ENCODE measurements at places on chromosomes 2 and 18.

DNA sequence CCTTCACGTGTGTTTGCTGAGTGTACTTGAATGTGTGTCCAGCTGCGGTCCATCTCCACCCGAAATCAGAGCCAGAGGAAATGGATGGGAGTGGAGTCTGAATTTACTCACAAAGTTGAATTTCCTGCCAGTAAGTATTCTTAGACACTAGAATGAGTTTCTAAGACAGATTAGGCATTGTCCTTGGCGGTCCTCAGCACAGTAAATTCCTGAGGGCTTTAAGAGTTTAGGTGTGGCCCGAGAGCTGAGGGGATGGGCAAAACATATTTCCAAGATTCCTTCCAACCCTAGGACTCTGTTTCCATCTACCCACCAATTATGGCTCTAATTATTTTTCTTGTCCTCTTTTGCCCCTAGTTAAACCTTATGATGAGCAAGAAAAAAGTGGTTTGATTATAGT, 90.3 kb upstream of the PHLPP1 start:
- DNase-seq: no peak

DNA sequence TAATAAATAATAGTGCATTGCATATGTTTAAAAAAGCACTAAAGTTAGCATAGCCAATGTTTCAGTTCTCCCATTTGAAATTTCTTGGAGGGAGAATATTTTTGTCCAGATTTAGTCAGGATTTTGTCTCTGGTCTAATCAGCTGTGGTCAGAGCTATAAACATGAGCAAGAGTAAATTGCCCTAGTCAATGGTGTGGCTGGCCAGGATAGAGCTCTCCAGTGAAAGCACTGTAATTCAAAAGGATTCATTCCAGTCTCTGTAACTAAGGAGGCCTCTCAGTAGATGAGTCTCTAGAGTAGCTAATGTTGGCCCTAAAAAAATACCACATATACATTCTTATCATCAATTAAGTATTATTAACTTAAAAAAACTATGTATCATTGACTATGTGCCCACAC, 241.6 kb downstream of the CDCA7 start:
- DNase-seq: no peak

DNA sequence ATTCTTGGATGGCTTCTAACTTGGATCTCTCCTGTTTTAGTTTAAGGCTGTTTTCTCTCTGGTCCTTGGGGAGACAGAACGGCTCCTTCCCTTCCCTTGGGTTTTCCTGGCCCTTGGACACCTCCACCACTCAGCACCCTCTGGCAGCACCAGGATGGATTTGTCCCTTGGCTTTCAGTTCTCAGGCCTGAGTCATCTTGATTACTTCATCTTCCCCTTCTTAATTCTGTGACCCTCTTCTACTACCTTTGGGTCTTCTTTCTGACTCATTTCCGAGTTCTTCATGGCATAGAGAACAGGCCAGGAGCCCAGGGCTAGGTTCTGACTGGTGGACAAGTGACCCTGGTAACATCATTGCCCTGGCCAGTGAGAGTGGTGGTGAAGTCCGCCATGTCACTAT, 14.9 kb downstream of the IGFBP2 start:
- no peak for DNase-seq

GRCh38 chr2:4553241-4553640, 849.9 kb downstream of the DCDC2C start:
- no peak for DNase-seq

- DNase-seq: no peak
Measured at GRCh38 chr18:10378688-10379420, 75.6 kb upstream of the APCDD1 start.

Measured in stimulated activated effector memory CD8-positive, alpha-beta T cell treated with anti-CD3 and anti-CD28 coated beads, Interleukin-12 subunit alpha, Interleukin-12 subunit beta, amount 100 ng/mL, for 72 hours (primary cell).